ENCODE measurements at places on chromosomes 4 and X.

- DNase-seq, result no peak
These were observed 60.2 kb downstream of the CHRNA9 start for GRCh38 chr4:40395166-40395900.

DNA sequence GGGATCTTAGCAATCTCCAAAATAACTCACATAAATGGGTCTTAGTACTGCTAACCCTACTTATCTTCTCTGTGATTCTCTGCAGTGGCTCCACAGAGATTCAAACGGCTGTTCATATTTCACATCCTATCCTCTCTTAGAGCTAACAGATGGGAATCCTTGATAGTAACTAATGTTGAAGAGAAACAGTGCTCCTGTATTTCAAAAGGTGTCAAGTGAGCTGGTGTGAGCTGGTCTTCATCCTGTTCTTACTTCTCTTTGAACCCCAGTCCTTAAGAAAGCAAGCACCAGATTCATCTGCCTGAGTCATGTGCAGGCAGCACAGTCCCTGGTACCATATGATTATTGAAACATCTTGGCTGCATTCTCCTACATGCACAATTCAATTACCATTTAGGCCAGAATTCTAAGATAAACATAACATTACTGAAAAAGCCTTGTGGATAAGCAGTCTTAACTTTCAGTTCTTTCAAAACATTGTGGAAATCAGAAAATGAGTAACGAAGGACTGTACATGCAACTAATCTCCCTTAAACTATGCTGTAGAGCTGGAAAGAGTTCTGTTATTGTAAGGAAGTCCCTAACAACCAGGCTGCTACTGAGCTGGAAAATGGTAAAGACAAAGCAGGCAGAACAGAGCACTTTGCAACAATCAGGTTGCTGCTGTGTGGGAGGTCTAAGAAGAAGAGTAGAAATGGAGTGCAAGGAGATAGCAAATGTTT lies 153.1 kb downstream of the NPNT start:
- DNase-seq, result peak; percentile 10

- no peak for DNase-seq
These were observed 584.6 kb downstream of the PRR32 start for GRCh38 chrX:127404161-127404560.

- DNase-seq, result no peak
These were observed 248.1 kb downstream of the EVC2 start for GRCh38 chr4:5460106-5460801.

- DNase-seq, result no peak
These were observed 66.9 kb upstream of the DAPP1 start for GRCh38 chr4:99749445-99750391.

GRCh38 chr4:108486046-108486445 lies 134.3 kb upstream of the RPL34 start:
- no peak for DNase-seq

DNA sequence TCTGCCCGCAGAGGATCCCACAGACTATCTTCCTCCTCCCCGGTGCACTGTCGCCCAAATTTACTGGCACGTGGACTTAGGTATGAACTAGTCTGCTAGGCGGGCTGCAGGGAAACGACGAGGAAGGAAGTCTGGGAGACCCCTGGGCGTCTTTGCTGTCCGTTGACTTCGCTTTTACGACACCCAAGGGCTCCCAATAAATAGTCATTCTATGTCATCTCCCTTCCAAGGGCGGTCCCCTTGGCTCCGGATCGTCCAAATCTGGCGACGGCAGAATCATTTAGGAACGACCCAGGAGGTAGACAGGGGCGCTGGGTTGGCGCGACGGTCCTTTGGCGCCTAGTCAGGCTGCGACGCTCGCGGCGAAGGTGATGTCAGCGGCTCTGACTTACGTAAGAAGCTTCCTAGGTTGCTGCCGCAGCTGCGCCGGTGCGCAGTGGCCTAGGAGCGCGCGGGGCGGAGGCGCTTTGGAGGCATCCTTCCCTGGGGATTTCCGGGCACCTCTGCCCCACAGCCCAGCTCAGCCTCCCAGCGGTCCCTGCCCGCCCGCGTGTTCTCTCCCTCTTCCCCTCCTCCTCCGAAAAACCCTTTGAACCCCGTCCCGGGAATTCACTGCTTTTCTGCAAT lies 2.2 kb downstream of the NHS start:
- no peak for DNase-seq

DNA sequence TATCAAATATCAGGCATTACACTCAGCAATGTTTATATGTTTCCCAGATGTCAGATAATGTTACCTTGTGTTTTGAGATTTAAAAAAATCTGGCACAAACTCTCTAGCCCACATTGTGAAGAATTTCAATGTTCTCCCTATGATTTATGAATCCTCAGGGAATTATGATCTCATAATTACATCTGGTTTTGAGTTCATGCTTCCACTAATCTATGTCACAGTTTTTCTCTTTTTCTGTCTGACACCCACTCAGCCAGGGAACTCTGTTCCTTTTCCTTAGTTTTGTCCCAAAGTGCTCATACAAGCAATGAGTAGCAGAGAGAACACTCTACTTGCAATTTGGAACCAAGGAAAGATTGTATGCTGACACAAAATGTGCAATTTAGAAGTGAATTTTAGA lies 212.1 kb upstream of the POF1B start:
- DNase-seq, result no peak

DNA sequence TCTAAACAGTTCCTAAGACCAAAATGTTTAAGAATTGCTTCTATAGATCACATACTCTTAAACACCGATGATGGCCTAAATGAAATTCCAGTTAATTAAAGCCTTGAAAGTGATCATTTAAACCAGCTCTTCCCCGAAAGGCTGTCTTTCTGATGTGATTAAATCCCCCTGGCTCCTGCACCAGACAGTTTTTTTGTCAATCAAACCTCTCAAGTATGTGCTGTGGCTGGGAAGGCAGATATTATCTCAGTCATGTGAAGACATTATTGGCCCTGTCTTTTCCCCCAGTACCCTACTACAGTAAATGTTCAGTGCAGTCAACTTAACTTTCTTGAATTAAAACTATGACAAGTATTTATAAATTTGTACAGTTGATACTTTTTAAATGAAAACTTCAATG lies 121.0 kb upstream of the MYOZ2 start:
- no peak for DNase-seq

DNA sequence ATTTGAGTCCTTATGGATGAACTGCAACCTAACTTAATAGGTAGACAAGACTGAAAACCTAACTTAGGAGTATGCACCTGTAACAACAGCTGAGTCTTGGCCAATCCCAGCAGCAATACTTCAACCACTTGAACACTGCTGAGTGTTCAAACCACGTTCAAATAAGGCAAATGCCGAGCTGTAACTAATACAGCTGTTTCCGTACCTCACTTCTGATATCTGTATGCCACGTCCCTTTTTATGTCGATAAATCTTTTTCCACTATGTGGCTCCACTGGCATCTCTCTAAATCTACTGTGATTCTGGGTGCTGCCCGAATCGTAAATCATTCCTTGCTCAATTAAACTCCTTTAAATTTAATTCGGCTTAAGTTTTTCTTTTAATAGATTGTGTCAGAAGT lies 459.7 kb downstream of the INPP4B start:
- no peak for DNase-seq

GRCh38 chr4:27008679-27009078 lies 148.0 kb downstream of the STIM2 start:
- no peak for DNase-seq

GRCh38 chr4:77095101-77095821 lies 19.5 kb upstream of the CCNI start:
- DNase-seq, result no peak

- no peak for DNase-seq
These were observed 406.1 kb downstream of the GPM6A start for GRCh38 chr4:175405961-175406360.

DNA sequence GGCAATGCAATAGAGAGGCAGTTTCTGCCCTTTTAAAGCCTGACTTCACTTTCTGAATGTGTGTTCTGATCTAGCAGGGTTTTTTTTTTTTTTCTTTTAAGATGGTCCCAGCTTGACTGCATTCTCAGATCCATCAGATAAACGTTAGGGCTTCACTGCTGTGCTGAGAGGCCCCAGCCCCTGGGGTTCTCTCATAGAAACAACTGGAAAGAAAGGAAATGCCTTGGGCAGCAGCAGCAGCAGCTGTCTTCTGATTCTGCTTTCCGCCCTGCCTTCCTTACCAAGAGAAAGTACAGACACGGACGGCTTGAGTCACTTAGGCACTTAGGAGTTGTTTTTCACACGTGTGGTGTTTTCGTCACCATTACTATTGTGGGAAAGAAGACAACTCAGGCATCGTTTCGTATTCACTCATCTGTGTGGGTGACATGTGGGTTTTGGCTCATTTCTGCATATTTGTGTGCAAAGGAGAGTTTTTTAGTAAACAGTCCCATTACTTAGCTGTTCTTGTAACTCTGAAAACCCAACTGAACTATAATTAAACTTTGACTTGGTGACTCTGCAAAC lies 172.0 kb downstream of the PTTG2 start:
- peak; percentile 94 for DNase-seq

GRCh38 chr4:150078579-150079080 lies 385 bp downstream of the DCLK2 start:
- no peak for DNase-seq

DNA sequence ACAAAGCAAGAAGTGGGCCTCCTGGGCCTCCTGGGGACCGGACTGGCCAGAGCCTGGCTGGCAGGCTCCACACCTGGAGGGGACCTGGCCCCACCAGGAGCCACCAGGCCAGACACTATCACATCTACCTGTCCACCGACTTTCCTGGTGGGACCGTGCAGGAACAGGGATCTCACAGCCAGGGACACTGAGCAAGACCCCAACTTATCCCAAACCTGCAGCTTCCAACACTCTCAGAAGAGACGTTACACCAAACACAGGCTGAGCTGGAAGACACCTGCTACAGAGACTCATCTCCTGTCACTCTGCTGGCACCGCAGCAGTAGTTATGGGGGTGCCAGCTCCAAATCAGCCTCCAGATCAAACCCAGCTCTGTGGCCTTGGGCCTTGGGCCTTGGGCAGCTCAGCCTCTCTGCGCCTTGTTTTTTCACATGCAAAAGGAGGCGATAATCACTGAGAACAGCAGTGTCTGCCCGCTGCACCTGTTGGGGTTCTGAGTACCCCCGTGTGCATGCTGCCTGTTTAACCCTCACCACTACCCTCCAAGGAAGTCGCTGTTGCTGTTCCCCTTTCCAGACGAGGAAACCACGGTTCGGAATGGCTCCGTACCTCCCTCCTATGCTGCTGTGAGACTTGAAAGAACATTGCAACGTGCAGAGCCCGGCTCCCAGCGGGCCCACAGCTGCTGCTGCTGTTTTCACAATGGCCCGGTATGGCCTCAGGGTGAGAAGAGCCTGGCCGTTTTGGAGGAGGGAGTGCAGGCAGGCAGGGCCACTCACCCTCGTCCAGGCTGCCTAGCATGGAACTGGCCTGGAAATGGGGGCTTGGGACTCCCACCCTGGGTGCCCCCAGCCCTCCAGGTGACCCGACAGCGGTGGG lies 69.6 kb downstream of the ADRA2C start:
- DNase-seq, result no peak

DNA sequence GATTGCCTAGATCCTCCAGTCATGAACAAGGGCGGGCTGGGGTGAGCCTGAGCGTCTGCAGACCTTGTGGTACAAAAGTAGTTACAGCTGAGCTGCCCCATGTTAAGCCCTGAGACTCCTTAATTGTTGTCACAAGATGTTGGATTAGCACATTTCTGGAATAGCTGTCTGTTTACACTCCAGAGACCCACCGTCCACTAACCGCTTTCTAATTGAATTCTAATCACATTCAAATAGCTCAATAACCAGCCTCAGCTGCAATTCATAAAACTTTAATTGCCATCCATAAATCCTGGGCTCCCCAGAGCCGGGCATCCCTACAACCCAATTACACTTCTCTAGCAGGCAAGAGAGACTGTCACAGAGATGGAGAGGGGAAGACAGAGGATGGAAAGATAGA lies 1.6 kb upstream of the GSX2 start:
- DNase-seq, result no peak

DNA sequence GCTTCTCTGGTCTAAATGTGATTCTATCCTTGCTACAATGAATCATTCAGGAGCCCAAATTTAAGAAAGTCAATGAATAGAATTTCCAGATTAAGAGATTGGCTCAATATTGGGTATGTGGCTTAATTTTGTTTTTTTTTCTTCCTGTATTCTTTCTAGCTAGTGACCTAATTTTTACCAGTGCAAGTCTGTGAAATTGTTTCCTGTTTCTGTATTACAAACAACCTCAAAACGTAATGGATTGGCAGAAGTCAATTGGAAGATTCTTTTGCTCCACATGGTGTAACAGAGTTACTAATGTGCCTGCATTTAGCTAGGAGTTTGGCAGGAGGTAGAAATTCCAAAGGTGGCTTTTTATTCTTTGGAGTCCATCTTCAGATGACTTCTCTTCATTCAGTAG lies 17.6 kb downstream of the DYNLT3 start:
- DNase-seq, result no peak

- DNase-seq, result peak; percentile 98
These were observed 46.9 kb downstream of the ACOX3 start for GRCh38 chr4:8393593-8394038.

DNA sequence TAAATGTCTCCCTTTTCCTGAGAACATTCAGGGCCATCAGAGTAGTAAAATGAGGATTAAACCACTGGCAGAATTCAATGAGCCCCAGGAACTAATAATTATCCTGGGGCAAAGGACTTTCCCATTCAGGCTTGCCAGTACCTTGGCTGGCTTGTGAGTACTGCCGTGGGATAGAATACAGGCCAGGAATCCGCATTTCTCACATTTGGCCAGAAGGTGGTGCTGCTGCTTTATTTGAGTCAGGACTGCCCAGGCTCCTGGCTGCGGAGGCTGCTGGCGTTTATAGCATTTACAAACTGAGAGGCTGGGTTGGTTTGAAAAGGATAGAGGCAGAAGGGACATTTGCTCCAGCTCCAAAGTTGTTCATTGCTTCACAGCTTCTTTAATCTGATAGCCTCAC lies 91.4 kb downstream of the RTL9 start:
- DNase-seq, result peak; percentile 37

GRCh38 chrX:147602176-147602696 lies 309.5 kb upstream of the FMR1 start:
- no peak for DNase-seq

DNA sequence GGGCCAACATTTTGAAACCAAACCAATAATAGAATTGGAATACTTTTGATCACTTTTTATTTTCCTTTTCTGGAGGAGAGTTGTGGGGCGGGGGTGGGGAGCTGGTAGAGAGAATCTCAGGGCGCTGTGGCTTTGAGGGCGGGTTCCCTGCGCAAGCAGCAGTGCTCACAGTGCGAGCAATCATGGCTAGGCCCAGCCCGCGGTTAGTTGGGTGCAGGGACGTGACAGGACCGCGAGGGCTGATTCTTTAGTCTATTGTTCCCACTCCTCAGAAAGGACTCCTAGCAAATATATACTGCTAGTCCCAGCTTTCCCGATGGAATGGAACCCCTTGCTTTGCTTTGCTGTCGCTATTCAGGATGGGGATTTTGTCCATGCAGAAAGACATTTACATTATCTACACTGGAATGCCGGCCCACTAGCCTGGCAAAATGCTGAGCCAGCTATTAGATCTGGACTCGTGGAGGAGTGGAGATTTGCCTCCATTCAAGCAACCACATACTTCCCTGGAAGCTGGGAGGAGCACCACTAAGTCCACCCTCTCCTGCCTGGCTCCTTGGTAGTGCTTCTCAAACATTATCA lies 23.9 kb upstream of the APLN start:
- DNase-seq, result no peak
